ENCODE measurements at places on chromosomes 4 and X.

DNA sequence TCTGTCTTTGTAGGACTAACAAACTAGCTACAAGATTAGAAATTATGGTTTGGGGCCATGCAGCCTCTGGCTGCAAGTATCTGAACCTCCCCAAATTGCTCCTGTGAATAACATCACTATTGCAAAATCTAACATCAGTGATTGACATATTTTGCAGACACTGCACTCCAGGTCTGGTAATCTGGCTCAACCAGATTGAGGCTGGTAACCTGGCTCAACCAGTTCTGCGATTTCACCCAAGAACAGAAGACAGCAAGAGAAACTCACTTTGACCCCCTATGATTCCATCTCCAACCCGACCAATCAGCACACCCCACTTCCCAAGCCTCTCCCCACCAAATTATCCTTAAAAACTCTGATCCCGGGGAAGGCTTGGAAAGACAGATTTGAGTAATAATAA, 20.9 kb downstream of the SPIN3 start:
- no peaks in the 10 kb centered on the region for H3K4me1 ChIP-seq
- H3K27me3 ChIP-seq = no peaks in the 10 kb centered on the region
- no peak for DNase-seq
- H3K36me3 ChIP-seq = peaks cover 10% of the 10 kb centered on the region
- H3K4me3 ChIP-seq = no peak overlapping the region
- no peak overlapping the region for H3K27ac ChIP-seq

- no peaks in the 10 kb centered on the region for H3K36me3 ChIP-seq
- no peak for DNase-seq
- H3K27ac ChIP-seq = no peak overlapping the region
- H3K27me3 ChIP-seq = no peaks in the 10 kb centered on the region
- no peaks in the 10 kb centered on the region for H3K4me1 ChIP-seq
These were observed 72.9 kb upstream of the PPP2R3B start for GRCh38 chrX:459611-460010.

DNA sequence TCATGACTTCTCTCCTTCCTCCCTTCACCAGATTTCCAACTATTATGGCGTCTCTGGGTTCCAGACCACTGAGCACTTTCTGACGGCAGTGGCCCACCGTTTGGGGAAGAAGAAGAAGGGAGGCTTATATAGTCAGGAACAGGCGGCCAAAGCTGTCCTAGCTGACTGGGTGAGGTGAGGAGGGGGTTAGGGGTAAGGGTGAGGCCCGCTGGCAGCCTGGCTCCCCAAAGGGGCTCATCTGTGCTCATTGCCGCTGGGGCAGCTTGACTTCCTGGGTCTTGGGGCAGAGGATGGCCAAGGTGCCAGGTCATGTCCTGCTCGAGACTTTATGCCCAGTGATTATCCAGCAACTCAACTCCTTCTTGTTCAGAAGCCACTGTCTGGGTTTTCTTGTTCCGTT, 21.8 kb downstream of the GNL3L start:
- H3K27me3 ChIP-seq = no peaks in the 10 kb centered on the region
- H3K4me3 ChIP-seq = no peak overlapping the region
- DNase-seq = no peak
- no peak overlapping the region for H3K27ac ChIP-seq
- no peaks in the 10 kb centered on the region for H3K4me1 ChIP-seq

GRCh38 chrX:48779399-48779798, 7.0 kb upstream of the GATA1 start:
- H3K36me3 ChIP-seq = no peaks in the 10 kb centered on the region

DNA sequence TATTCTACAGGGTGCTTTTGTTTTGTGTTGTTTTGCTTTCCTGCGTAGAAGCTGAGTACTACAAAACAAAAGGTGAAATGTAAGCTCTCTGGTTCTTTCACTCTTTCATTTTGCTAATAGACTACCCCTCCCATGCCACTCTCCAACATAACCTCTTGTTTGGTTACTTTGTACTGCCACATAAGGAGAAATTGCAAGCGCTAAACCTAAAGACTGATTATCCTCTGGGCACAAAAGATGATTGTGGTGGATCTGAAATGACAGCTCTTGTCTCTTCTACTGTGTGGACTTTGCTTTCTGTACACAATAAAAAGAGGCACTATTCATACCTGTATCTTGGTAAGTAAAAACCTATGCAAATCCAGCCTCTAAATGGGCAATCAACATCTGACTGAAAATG, 5.3 kb downstream of the MBNL3 start:
- no peaks in the 10 kb centered on the region for H3K36me3 ChIP-seq
- no peak overlapping the region for H3K27ac ChIP-seq
- DNase-seq = no peak
- no peaks in the 10 kb centered on the region for H3K27me3 ChIP-seq
- peaks cover 7% of the 10 kb centered on the region for H3K4me1 ChIP-seq
- no peak overlapping the region for H3K4me3 ChIP-seq

GRCh38 chr4:85707611-85708010, 232.7 kb downstream of the ARHGAP24 start:
- no peaks in the 10 kb centered on the region for H3K4me1 ChIP-seq
- H3K27ac ChIP-seq = no peak overlapping the region
- no peak overlapping the region for H3K4me3 ChIP-seq
- H3K36me3 ChIP-seq = no peaks in the 10 kb centered on the region

- H3K27me3 ChIP-seq = no peaks in the 10 kb centered on the region
- peaks cover 3% of the 10 kb centered on the region for H3K4me1 ChIP-seq
- H3K27ac ChIP-seq = no peak overlapping the region
- no peak overlapping the region for H3K4me3 ChIP-seq
- no peak for DNase-seq
These were observed 9.7 kb downstream of the GIMD1 start for GRCh38 chr4:106358899-106359298.

DNA sequence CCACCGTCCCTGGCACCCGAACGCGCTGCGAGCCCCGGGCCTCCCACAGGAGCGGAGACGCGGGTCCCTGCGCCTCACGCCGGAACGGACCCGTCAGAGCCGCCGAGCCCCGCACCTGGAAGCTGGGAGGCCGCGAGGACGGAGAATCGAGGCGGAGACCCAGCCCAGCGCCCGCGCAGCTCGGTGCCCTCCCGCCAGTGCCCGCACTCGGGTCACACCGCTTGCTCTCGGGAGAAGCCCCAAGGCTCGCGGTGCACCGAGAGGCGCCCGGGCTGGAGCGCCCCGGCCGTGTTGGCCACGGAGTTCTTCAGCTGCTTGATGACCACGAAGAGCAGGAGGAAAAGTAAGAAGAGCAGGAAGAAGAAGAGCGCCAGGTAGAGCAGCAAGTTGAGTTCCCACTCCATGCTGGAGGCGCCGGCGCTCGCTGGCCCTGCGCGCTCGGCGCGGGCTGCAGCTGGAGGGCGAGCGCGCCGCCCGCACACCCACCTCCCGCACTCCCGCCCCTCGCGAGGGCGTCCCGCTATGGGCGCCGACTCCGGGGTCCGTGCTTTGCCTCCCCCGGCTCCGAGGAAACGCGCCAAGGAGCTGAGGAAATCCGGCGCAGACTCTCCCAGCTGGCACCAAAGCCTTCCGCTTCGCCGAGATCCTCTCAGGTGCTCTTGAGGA, at the start of gene SMIM43:
Gene SMIM43 (minus strand): TSS at position 463 of the 666 bp plus-strand sequence. CDS start 59 bp downstream, at position 404.
- H3K4me1 ChIP-seq = peaks cover 5% of the 10 kb centered on the region
- no peaks in the 10 kb centered on the region for H3K36me3 ChIP-seq
- no peak for DNase-seq
- H3K4me3 ChIP-seq = peak within 1 kb of the TSS; percentile 32
- H3K27me3 ChIP-seq = peaks cover 4% of the 10 kb centered on the region
- H3K27ac ChIP-seq = no peak within 1 kb of the TSS

DNA sequence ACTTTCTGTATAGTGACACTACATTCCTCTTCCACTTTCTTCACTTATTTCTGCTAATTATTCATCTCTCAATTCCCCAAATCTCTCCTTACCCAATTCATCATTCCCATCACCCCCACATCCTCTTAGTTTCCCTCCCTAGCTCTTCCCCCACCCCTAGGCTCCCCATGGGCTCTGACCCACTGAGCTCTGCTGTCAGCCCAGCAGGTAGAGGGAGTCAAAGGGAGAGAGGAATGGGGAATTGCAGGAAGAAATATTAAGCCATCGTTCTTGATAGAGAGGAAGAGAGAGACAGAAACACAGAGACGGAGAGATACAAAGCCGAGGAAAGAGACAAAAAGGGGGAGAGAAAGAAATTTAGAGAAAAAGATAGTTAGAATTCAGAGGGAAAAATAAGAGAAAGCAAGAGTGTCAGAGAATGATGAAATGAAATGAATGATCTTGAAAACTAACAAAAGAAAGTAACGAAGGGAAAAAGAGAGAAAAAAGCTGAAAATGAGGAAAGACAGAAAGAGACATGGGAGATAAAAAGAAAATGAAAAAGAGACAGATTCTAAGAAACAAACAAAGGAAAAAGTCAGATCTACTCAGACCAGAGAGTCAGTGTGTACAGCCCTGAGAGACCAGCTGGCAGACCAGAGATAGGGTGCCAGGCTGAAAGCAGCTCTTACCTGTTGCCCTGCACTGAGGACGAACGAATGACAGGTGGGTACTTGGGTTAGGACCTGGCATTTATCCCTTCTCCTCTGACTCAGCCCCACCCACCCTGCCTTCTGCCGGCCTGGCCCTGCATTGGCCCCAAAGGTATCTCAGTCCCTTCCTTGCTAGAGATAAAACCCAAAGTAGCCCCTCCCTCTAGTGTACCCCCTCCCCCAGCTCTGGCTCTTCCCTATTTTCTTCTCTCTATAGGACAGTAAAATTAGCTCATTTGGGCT, at the start of gene ALAS2:
Gene ALAS2 (minus strand): TSS at position 707 of the 935 bp plus-strand sequence. CDS start 4,977 bp downstream, outside the sequence.
- no peak within 1 kb of the TSS for H3K27ac ChIP-seq
- H3K36me3 ChIP-seq = no peaks in the 10 kb centered on the region
- no peaks in the 10 kb centered on the region for H3K4me1 ChIP-seq
- no peak within 1 kb of the TSS for H3K4me3 ChIP-seq
- no peak for DNase-seq

DNA sequence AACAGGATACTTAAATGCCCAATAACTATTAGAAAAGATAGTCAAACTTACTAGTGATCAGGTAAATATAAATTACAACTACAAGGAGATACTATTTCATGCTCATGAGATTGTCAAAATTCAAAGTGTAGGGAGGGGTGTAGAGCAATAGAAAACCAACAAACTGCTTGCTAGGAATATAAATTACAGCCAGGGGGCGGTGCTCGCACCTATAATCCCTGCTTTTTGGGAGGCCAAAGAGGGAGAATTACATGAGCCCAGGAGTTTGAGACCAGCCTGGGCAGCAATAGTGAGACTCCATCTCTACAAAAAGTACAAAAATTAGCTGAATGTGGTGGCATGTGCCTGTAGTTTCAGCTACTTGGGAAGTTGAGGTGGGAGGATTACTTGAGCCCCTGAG, 556.5 kb upstream of the NR3C2 start:
- H3K4me3 ChIP-seq = no peak overlapping the region
- DNase-seq = no peak
- no peak overlapping the region for H3K27ac ChIP-seq
- H3K4me1 ChIP-seq = no peaks in the 10 kb centered on the region
- peaks cover 2% of the 10 kb centered on the region for H3K27me3 ChIP-seq

DNA sequence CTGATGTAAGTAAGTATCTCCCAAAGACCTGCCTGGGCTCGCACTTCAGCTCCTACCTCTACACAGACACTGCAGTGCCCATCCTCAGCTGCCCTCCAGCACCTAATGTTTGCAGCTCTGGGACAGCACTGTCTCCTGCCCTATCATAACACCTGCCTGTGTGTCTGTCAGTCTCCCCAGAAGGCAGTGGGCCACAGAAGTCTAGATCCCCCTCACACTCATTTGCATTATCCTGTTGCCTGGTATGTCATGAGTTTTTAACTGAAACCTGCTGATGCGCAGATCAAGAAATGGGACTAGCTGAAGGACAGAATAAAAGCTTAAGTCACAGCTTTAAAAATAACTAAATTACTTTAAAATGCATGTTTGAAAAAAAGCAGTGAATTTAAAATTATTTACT, 43.0 kb downstream of the LRP2BP start:
- DNase-seq = no peak
- H3K36me3 ChIP-seq = no peaks in the 10 kb centered on the region
- no peaks in the 10 kb centered on the region for H3K4me1 ChIP-seq
- H3K27ac ChIP-seq = no peak overlapping the region

GRCh38 chr4:11894977-11895376, 466.3 kb upstream of the HS3ST1 start:
- no peak overlapping the region for H3K4me3 ChIP-seq
- no peaks in the 10 kb centered on the region for H3K27me3 ChIP-seq
- no peaks in the 10 kb centered on the region for H3K36me3 ChIP-seq
- no peaks in the 10 kb centered on the region for H3K4me1 ChIP-seq
- DNase-seq = no peak

- no peaks in the 10 kb centered on the region for H3K27me3 ChIP-seq
- peaks cover 7% of the 10 kb centered on the region for H3K4me1 ChIP-seq
- DNase-seq = no peak
- no peak overlapping the region for H3K4me3 ChIP-seq
These were observed 87.1 kb downstream of the VCX2 start for GRCh38 chrX:8084006-8084405.

DNA sequence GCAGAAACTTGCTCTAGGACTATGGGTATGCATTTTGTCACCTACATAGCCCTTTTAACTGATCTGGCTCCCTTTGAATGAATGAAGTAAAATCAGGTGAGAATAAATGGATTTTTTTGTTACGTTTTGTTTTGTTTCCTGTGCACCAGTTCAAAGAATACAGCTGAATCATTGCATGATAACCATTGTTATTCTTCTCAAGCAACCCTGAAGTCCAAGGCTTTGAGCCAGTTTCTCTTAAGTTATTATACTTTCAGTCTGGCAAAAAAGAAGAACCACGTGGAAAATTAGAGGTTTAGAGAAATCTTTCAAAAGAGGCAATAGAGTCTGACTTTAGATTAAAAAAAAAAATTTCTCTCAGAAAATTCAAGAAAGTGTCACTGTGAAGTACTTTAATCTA, 398.6 kb upstream of the TECRL start:
- H3K27ac ChIP-seq = no peak overlapping the region
- no peaks in the 10 kb centered on the region for H3K27me3 ChIP-seq
- H3K4me1 ChIP-seq = no peaks in the 10 kb centered on the region
- H3K36me3 ChIP-seq = no peaks in the 10 kb centered on the region

DNA sequence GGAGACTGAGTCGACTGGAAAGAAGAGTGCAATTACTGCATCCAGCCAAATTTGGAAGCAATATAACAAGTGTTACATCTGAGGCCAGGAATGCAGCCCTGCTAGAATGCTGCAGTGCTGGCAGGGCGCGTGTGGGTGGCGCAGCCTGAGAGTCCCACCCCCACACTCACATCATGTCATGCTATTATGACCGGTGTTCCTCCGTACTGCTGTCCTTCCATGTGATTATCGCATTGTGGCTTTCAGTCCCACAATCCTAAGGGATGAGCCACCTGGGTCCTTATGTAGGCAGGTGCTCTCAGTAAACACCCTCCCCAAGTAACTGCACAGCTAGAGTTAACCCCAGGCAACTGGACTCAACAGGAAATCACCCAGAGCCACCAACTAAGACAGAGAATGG, 122.6 kb upstream of the CPEB2 start:
- H3K4me1 ChIP-seq = no peaks in the 10 kb centered on the region
- H3K27me3 ChIP-seq = no peaks in the 10 kb centered on the region
- no peak for DNase-seq
- no peaks in the 10 kb centered on the region for H3K36me3 ChIP-seq
- no peak overlapping the region for H3K27ac ChIP-seq
- no peak overlapping the region for H3K4me3 ChIP-seq

DNA sequence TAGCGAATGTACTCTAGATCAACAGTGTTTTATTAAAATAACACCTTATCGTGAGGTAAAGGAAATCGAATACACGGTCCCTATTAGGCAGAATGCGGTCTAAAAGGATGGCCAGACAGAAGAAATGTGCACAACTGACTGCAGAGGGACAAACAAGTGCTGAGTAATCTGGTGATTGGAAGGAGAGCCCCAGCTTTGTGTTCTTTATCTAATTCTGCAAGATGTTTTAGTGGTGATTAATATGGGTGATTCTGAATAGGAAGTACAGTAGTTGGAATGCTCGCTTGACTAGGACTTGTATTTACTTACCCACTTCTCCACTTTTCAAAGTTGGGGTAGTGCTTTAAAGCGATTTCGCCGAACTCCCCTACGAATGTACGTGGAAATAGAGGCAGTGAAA, 1.2 kb downstream of the WDR44 start:
- peaks cover 16% of the 10 kb centered on the region for H3K4me1 ChIP-seq
- H3K4me3 ChIP-seq = peak overlapping the region; percentile 67
- H3K36me3 ChIP-seq = no peaks in the 10 kb centered on the region
- H3K27me3 ChIP-seq = no peaks in the 10 kb centered on the region
- no peak for DNase-seq

All from RWPE2 (cell line).